ENCODE measurements at places on chromosomes 16 and 17.

- DNase-seq: no peak
Measured at GRCh38 chr17:45687594-45687993, 96.5 kb upstream of the CRHR1 start.

GRCh38 chr16:50718061-50718760, 23.7 kb upstream of the CYLD start:
- no peak for DNase-seq

DNA sequence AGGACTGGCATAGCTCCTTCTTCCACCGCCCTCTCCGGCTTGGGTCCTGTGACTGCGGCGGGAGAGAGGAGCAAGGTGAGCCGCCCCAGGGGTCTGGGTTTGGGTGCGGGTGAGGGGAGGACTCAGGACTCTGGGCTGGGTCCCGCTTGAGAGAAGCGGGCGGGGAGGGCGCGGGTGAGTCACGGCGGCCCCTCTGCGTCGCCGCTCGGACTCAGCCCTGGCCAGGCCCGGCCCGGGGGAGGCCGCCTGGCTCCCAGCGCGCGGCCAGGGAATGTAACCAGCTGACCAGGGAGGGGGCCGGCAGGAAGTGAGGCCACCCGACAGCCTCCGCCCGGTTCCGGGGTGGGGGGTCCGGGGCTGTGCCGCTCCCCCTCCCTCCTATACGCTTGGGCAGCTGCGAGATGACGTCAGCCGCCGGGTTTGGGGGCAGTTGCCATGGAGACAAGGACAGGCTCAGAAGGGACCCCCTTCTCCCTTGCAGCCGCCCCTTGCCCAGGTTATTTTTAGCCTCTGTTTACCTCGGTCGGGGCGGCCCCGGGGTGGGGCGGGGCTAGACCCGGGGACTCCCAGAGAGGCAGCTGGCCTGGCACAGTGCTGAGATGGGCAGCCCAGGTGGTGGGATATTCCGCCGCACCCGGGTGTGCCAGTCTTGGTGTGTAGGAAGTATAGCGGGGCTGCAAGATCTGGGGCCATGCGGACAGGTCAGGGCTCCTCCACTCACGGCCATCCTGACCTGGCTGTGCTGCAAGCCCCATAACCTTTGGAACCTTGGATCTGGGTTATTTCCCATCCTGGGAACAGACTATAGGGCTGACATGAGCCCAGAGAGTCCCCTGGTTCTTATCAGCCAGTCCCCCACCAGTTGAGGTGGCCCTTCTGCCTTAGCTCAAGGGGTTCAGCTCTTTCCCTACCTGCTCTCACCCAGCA, 1.6 kb downstream of the RIPOR1 start:
- DNase-seq: peak; percentile 33

- no peak for DNase-seq
Measured at GRCh38 chr16:71350821-71351557, 7.5 kb upstream of the CALB2 start.

- no peak for DNase-seq
Measured at GRCh38 chr17:52298881-52299280, 140.4 kb upstream of the CA10 start.

- DNase-seq: no peak
Measured at GRCh38 chr17:46979147-46979863, at the start of gene RPRML. Gene RPRML, minus strand, starts transcription at chr17:46979253. Its CDS starts 246 bp downstream, at chr17:46979007.

DNA sequence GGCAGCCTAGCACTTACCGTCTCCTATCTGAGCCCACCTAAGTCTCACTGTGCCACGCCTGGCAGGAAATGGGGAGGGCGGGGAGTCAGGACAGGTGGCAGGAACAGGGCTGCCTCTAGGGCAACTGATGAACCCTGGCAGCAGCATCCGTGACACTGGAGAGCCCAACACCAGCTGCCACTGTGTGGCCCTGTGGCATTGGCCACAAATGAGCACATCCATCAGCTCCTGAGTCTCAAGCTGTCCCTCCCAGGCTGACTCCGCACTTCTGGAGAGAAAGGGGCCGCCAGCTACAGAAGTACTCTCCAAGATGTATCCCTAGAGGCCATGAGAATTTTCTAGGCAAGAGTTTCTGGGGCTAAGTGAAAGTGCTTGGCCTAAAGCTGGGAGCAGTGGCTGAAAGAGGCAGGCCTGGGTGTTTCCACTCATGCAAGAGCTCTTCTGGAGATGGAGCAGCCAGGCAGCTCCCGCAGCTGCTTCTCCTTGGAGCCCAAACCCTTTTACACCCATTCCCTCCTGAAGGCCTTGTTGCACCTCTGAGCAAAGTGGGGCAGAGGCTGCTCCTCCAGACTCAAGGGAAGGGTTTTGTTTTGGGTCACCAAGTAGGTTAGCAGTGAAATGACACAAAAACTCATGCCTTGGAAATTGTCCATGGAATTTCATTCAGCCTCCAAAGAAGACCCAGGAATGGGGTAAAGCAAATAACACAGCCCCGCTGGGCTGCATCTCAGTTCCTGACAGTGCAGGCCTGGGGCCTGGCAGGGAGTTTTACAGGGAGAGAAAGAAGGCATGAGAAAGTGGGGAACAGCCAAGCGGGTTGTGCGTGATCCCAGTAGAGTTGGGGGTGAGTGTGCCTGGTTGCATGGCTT, 25.8 kb downstream of the PEMT start:
- no peak for DNase-seq

GRCh38 chr16:26957283-26957859, 109.4 kb upstream of the C16orf82 start:
- no peak for DNase-seq

DNA sequence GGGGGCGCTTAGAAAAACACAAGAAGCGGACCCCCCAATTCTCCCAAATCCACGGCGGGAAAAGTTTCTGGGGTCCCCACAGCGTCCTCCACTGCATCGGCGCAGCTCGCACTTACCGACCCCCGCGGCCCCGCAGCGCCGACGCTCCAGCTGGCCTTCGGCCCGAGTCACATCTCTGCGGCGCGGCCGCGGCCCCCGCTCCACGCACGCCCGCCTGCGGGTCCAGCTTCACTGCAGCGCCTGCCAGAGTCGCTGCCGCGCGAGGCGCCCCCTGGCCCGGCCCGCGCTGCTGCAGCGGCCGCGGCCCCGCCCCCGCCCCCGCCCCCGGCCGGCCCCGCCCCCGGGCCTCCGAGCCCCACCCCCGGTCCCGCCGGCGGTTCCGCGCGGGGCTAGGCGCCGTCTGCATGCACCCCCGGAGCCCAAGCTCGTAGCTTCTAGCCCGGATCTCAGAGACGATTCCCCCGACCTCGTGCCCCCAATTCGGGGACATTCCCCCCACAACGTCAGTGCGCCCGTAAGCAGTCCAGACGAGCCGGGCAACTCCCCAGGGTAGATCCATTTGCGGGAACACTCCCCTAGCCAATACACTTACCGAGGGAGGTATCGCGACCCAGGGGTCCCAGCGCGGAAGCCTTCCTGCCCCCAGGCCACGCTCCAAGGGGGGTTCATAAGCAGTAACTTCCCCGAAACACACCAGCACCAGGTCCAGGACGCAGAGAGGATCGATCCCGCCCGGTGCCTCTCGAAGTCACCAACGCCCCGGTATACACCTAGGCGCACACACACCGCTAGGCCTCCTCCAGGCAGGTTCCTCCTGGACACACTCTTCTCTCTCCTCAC, at the start of gene GPRC5B:
Gene GPRC5B, minus strand, starts transcription at position 238 of the 840 bp plus-strand sequence. CDS start 12,003 bp downstream, outside the sequence.
- peak; percentile 82 for DNase-seq

- no peak for DNase-seq
Measured at GRCh38 chr17:79018370-79018695, 5.6 kb upstream of the C1QTNF1 start.

GRCh38 chr17:19359856-19360255, 2.7 kb downstream of the B9D1 start:
- DNase-seq: no peak

GRCh38 chr17:5203178-5203907, 11.7 kb upstream of the ZNF594 start:
- DNase-seq: no peak

GRCh38 chr17:67546578-67547527, 169.8 kb downstream of the PITPNC1 start:
- peak; percentile 25 for DNase-seq

DNA sequence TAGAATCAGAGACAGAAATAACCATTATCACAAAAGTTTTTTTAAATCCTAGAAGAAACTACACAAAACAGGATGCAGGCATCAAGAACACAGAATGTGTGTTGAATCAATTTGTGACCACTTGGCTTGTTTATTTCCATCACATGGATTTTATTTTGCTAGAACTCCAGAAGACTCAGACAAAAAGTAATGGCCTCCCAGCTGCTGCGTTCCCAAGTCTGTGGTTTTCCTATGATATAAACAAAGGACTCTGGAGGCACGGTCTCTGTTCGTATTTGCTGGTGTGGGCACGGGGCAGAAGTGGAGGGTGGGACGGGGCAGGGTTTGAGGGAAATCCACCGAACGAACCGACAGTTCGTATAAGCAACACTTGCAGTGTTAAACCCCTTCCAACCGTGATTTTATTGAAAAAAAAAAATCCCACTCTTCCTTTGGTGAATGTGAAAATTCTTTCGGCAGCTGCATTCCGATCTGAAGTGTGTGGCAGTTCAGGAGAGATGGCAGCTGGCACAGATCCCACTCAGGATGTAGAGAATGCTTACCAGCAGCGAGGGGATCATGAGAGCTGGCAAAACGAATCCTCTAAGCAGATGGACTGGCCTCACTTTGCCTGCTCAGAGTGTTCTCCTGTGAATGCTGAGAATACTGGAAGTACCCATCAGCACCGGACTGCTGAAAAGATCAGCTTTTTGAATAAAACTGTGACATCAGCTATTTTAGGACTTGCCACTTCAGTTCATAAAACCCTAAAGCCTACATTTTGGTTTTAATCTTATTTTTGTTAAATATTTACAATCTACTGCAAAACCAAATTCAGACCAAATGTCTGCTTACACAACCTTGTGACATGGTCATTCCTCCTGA, 165.2 kb downstream of the VPS53 start:
- DNase-seq: peak; percentile 3

DNA sequence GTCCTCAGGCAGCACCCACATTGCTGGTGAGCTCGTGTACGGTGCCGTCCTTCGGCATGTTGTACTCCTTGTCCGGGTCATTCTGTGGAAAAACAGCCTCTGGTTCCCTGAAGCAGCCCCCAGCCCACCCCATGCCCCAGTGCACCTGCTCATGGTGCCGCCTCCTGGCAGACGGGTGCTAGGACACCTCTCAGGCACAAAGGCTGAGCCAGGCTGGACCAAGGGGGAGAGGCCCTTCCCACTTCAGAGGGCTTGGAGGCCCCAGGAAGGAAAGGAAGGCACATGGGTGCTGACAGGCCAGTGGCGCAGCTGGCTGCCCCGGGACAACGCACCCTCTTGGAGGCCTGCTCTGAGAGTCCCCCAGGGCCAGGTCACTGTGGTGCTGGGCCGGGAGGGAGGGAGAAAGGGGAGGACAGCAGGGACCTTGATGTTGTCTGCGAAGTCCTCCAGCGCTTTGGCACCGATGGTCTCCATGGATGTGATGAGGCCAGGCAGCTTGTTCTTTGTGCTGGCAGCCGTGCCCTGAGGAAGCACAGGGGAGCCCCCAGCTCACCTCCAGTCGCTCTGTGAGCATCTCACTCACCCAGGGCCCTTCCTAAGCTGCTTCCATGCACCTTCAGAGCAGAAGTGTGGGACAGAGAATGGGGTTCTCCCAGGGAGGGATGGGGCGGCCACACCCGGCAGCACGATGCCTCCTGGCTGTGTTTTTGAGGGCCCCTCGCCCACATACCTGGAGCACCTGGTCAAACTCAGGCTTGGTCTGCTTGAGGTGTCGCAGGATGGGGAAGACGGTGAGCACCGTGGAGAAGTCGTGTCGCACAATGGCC, 9.3 kb downstream of the ZACN start:
- no peak for DNase-seq

GRCh38 chr16:13448346-13448745, 471.6 kb upstream of the ERCC4 start:
- DNase-seq: no peak

- DNase-seq: no peak
Measured at GRCh38 chr17:61331886-61332285, 67.8 kb upstream of the TBX2 start.

DNA sequence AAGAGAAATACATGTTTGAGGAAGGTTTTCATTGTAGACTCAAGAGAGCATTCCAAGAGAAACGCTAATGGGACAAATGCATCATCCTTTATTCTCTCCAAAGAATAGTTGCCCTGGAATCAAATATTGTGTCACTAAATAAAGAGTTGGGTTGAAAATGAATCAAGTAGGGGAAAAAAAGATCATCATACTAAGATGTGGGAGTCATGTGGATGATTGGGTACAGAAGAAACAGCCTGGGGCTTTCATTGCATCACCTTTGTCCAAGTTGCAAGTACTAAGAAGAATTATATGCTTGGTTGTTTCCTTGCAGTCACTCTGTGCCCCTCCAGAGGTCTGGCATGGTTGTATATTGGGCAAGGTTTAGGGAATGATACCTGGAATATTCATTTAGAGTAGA, 658.9 kb downstream of the TOX3 start:
- no peak for DNase-seq

- DNase-seq: no peak
Measured at GRCh38 chr16:83623091-83623730, 184.6 kb upstream of the HSBP1 start.

DNA sequence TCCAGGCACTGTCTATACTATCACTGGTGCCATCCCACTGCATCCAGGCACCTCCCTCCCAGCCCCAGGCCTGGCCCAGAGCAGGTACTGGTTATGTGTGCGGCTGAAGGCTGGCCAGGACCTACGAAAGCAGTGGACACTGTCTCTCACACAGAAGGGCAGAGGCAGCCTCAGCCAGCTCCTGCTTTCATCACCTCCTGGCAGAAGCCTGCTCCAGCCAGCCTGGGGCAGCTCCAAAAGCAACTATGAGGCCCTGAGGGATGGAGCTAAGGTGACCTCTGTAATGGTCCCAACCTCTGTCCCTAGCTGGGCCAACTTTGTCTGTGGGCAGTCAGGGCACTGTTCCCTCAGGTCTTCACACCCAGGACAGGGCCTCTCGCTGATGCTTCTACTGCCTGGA, 18.8 kb downstream of the HSD11B2 start:
- DNase-seq: no peak

DNA sequence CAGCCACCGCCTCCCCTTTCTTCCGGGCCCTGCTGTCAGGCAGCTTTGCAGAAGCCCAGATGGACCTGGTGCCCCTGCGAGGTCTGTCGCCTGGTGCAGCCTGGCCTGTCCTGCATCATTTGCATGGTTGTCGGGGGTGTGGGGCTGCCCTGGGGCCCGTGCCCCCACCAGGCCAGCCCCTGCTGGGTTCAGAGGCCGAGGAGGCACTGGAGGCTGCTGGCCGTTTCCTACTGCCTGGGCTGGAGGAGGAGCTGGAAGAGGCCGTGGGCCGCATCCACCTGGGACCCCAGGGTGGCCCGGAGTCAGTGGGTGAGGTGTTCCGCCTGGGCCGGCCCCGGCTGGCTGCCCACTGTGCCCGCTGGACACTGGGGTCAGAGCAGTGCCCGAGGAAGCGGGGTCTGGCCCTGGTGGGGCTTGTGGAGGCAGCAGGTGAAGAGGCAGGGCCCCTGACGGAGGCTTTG, 5.5 kb upstream of the TGFB1I1 start:
- DNase-seq: no peak

DNA sequence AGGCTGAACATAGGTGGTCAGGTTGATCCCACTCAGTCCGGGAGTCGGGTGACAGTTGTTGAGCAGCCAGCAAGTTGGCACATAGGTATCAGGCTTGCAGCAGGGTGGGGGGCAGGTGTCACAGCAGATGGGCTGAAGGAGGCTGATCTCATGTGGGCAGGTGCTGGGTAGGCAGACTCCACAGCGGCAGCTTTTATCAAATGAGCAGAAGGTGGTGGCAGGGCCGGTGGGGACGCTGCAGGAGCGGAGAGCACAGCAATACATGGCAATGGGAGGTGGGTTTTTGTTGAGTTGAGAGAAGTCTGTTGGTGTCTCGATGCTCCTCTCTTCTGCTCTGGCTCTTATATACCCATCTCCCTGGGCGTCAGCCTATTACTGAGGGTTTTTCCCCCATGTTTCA, at the start of gene KRTAP3-1:
Gene KRTAP3-1, minus strand, starts transcription at position 318 of the 400 bp plus-strand sequence. Its CDS starts 54 bp downstream, at position 264.
- no peak for DNase-seq

GRCh38 chr17:62671553-62671952, 44.1 kb downstream of the MRC2 start:
- DNase-seq: no peak

All from hypothalamus (tissue), 51 donors.